Hematopoietic multipotent progenitor cell treated with erythropoietin and hydrocortisone succinate and interleukin-3 and kit ligand, for 4 days (in vitro differentiated cells): ENCODE measurements at places on chromosomes 3 and 15.

GRCh38 chr3:189698811-189699210 lies 67.6 kb downstream of the TP63 start:
- peak; percentile 15 for DNase-seq

DNA sequence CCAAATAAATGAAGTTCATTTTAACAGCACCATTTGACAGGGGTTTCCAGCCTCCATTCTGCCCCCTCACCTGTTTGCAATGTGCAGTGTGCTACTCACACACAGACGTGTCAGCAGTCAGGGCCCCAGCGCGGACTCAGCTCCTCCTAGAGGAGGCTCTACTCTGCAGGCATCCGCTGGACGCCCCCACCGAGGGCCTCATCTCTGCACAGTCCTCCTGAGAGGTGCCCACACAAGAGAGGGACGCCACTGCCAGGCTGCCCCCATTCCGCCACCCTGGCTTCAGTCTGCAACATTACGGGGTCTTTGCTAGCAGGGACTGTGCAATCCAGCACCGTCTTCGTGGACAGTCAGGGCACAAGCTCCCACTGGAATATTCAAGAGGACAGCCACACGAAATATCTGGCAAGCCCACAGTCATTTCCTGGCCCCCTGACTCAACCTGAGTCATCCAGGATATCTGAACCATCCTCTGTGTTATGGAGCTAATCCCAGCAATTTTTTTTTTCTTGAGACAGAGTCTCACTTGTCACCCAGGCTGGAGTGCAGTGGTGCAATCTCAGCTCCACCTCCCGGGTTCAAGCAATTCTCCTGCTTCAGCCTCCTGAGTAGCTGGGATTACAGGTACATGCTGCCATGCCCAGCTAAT lies 255.0 kb downstream of the OCA2 start:
- DNase-seq, result no peak

- no peak for DNase-seq
Measured at GRCh38 chr3:48945432-48945831, 26.8 kb downstream of the ARIH2 start.

DNA sequence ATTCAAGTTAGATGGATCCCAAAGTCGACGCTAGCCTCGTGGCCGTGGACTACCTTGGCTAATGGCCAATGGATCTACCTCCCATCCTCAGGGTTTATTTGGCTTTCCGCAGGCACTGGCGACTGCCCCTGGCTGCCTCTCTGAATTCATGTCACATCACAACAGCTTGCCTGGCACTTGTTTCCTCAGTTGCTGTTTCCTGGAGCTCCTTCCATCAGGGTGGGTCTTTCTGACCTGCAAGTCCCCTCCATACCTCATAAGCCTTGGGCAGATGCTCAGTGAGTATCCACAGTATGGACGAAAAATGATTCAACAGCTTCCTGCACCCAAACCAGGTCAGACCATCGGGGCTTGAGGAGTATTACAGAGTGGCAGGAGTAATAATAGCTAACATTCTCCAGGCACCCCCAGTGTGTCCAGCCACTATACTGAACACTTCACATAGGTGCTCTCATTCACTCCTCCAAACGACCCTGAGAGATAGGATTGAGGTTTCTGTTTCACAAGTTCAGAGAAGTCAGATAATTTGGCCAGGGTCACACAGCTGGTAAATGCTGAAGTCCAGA lies 311.5 kb downstream of the TLE3 start:
- DNase-seq, result no peak

GRCh38 chr3:51568036-51568435 lies 29.5 kb downstream of the RAD54L2 start:
- peak; percentile 78 for DNase-seq

DNA sequence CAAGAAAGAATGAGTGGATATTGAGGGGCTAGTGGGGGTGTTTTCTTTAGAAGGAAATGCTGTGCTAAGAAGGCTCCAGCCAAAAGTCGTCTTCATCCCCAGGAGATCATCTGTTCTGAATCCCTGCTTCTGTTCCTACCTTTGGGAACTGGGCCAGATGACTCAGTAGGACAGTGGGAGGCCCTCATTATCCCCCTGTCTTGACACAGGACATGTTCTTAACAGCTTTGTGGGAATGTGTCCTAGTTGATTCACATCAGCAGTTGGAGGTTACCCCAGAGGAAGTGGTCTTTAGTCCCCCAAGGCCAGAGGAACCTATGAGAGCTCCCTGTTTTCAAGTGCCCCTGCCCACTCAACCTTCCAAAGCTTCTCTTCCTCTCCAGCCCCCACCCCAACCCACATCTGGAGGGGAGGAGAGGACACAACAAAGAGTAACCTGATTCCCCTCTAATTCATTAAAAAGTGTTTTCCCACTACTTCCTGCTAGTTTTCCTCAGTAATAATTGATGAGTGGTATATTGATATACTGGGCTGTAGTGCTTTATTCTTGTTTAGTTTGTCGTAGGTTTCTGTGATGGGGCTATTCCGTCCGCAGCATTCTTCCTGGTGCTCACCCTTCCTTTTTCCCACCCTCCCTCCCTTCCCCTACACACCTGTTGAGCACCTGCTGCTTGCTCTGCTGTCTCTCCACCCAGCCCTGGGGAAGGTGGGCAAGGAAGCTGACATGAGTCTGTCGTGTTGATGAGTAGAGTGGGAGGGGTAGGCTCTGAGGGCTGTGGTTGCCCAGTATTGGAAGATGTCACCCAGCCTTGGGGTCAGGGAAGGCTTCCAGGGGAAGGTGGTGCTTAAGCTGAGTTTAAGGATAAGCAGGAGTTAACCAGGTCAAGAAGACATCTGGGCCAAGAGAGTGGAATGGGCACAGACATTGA lies 9.3 kb downstream of the PXYLP1 start:
- no peak for DNase-seq

GRCh38 chr3:116815831-116816588 lies 106.4 kb downstream of the TUSC7 start:
- no peak for DNase-seq

DNA sequence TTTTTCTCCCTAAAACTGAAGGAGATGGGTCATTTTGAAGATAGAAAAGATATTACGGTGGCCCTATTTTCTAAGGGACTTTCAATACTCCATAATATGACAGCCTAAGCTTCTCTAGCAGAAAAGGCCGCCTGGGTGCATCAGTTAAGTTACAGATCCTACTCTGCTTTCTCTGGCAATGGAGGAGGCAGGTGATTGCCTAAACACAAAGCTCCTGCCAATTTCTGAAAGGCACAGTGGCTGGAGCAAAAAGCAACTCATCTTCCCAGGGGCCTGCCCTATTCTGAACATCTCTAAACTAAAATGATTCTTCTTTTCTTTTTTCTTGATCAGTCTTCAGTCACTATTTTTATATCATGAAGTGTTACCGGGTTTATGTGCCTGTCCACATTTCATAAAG lies 276.7 kb downstream of the CNTN4 start:
- no peak for DNase-seq

- no peak for DNase-seq
Measured at GRCh38 chr15:47412136-47412535, 305.2 kb upstream of the SEMA6D start.

DNA sequence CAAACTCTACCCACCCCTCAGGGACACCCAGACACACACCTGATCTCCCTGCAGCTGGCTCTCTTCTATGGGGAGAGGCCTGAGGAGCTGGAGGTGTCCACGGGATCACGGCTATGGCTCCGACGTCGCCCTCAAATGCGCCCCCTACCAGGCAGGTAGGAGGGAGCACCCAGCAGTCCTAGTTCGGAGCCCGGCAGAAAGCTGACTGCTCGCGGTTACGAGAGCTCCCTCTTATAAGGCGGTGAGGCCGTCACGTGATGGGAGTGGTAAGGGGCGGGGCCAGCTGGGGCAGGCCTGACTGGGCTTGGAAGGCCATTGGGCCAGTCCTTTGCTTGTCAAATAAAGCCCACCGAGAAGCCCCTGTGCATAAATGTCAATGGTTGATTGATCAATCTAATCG lies at the start of gene PRR20G:
Gene PRR20G (minus strand): TSS at position 207 of the 400 bp plus-strand sequence. CDS start 681 bp downstream, outside the sequence.
- no peak for DNase-seq

- no peak for DNase-seq
Measured at GRCh38 chr15:57671636-57672035, 34.9 kb upstream of the POLR2M start.

DNA sequence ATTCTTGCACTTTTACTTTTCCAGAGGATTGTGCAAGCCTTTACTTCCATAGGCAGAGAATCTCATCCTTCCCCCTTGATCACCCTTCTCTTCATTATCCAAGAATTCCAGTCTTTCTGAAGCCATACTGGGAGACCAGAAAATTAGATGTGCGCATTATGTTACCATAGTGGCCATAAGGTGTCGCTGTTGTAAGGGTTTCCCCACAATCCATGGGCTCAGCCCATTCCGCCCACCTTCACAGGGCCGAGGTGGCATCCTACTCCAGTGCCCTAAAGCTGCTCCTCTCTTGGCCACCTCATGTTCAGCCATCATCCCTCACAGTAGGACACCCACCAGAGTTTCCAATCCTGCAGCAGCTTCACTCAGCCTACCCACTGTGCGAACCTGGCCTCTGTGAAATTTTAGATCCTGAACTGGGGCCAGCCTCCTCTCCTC lies 35.0 kb downstream of the CTSH start:
- peak; percentile 63 for DNase-seq

DNA sequence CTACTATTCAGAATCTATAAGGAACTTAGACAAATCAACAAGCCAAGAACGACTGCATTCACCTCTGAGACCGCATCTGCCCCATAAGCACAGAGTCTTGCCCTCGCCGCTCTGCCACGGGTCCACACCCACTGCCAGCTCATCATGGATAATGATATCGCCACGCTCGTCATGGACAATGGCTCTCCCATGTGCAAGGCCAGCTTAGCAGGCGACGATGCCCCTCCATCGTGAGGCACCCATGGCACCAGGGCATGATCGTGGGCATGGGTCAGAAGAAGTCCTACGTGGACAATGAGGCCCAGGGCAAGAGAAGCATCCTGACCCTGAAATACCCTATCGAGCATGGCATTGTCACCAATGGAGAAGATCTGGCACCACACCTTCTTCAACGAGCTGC lies 92.1 kb upstream of the FXR1 start:
- no peak for DNase-seq

DNA sequence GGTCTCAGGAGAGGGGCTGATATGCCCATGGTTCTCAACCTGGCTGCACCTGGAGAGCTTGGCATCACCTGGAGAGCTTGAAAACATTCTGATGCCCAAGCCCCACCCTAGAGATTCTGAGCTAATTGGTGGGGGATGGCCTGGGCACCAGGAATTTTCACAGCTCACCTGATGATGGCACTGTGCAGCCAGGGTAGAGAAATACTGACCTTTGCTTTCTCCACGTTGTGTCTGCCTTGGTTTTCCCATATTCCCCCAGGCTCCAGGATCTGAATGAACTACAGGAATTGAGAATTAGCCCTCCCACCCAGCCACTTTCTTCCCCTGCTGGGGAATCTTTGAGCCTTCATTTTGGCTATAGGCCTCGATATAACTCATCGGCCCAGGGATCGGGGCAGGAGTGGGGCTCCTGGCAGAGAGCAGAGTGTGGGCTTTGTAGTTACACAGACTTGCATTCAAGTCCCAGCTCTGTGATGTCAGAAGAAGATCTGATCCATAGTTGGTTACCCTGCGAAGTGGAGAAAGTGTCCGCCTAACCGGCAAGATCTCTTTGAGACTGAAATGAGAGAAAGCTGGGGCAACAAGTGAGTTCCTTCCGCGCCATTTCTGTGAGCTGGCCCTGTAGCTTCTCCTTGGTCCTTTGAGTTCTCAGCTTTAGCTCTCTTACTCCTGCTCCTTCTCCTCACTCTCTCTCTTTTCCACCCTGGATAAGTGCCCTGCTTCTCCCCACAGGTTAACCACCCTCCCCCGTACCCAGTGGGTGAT lies 33.1 kb upstream of the UBE2Q2 start:
- DNase-seq, result peak; percentile 55

- peak; percentile 94 for DNase-seq
Measured at GRCh38 chr3:52444860-52445793, at the start of gene SEMA3G. TSS of gene SEMA3G (minus strand) at chr3:52445103. CDS start at chr3:52445027, 76 bp downstream.

DNA sequence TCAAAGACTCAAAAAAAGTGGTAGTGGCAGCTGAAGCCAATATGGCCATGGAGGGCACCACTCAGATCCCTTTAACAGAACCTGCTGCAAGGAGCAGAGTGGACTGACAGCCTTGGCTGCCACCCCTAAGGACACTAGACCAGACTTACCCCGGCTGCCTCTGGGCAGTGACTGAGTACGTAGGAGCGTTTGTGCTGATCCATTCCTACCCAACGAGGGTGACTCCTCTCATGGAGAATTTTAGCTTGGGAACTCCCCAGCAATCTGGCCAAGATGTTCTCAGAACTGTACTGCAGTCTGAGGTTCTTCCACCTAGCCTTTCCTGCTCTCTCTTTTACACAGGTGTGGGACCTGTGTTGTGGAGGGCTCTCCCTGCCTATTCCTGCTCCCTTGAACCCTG lies 22.1 kb downstream of the CLEC3B start:
- no peak for DNase-seq

GRCh38 chr3:101230618-101231017 lies 89.8 kb downstream of the IMPG2 start:
- DNase-seq, result no peak

DNA sequence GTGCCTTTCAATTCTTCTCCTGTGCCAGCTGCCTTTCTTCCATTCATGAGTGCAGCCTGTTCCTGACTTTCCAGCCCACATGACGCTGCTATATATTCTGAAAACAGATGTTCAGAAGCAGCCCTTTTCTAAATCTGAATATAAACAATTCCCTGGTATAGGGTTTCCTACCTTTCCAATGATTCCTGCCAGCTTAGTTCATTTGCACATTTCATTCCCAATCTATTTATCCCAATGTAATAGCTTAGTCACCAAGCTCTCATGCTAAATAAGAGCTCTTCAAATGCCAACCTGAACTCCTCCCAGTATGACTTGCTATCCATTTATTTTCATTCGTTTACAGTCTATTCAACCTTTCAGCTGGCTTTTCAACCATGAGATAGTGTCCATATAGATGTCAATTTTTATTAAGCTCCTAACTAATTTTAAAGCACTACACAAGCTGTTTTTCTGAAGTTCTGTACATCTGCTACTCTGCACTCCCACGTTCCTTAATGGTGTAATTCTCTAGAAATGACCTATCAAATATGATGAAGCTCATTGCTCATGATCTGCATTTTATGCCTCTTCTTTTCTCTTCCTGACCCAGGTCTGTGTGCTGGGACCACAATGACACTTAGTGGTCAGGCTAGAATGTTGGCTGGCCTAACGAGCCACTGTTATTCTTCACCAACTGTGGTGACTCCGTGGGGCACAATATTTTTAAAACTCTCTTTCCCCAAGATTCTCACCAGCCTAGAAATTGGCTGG lies 605.0 kb upstream of the TBL1XR1 start:
- no peak for DNase-seq

GRCh38 chr3:112047264-112047663 lies 12.7 kb downstream of the TMPRSS7 start:
- no peak for DNase-seq

DNA sequence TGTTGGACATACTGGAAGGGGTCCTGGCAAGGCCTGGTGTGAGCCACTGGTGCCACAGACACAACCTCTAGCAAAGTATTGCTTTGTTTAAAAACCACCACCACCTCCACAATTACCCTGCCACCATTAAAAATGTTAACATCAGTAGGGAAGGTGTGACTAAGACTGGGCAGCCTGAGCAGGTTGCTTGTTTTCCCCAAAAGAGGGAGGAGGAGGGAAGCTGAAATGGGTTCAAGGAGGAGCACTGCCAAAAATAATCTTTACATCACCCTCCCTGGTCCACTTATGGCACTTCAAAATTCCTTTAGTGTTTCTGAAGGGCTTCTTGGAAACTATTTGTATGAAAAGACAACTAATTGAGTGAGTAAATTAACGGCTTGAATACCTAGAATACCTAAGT lies 99.8 kb upstream of the FGF7 start:
- DNase-seq, result no peak
